ENCODE measurements at places on chromosomes 2 and 18.

DNA sequence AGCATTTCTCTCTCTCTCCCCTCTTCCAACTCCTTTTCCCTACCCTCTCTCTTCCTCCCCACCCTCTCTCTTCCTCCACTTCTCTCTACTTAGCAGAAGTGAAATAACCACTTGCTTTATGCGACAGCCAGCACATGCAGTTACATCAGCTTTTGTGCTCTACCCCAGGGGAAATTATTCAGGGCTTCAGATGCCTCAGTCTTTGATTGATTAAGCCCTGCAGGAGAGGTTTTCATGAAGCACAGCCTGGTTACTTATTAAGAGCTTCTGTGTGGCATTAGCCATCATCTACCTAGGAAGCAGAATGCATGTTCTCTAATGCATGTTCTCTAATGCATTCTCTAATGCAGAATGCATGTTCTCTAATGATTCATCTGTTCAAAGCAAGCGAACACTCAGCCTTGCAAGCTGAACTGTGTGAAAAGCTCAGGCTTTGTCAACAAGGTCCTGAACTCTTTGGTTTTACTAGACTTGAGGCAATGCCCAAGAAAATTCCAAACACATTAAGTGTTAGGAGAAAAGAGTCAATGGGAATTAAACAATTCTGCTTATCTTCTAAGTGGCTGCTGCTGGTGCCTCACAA lies 56.1 kb downstream of the LHCGR start:
- no peak for DNase-seq

- no peak for DNase-seq
These were observed 103.7 kb upstream of the PXDN start for GRCh38 chr2:1847846-1848598.

DNA sequence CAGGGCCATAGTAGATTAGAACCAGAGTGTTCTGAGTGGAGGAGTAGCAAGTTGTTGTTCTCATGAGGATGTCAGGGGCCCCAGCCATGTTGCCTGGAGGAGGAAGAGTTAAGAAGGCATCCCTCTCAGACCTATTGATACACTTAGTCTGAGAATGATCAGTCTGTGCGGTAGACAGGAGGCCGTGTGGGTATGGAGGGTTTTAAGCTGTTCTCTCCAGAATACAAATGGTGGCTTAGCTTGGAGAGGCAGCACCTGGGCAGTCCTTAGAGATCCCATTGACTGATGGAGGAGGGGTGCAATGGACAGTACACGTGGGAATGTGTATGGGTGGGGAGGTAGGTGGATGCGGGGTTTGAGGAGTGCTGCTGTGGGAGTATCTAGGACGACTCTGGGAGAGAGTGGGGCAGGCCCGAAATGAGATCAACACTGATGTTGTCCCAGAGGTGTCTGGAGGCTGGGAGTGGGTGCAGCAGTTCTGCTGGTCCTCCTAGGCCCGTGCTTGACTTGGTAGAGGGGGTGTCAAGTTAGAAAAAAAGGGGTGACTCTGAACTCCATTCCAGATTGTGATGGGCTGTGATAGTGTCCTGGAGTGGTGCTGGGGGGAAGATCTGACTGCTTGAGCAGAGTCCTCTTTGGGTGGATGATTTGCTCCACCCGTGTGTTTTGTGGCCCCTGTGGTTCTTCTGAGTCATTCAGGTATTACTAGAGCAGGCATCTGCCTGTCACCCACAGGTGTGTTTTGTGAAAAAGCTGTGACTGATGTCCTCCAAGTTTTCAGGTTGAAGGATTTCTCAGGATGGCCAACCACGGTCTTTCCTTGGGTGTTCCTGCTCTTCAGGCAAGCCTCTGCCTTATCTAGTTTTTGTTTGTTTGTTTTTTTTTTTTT lies 44.7 kb downstream of the C2orf42 start:
- DNase-seq, result no peak

DNA sequence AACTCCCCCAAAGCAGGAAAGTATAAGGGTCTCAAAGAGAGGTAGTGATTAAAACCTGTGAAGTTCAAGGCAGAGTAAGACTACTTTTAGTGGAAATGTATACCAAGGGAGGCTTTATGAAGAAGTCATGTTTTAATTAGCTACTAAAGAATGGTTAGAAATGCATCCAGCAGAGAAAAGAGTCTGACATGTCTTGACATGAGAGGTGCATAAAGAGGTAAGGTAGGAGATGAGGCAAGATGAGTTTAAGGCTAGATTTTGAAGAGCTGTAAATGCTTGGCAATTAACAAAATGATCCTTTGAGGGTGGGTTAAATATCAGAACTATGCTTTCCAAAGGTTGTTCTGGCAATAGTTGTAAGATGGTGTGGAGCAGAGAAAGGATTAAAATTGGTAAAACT lies 88.7 kb upstream of the WDSUB1 start:
- DNase-seq, result no peak

- DNase-seq, result no peak
These were observed 42.1 kb upstream of the GALR1 start for GRCh38 chr18:77207540-77207939.

DNA sequence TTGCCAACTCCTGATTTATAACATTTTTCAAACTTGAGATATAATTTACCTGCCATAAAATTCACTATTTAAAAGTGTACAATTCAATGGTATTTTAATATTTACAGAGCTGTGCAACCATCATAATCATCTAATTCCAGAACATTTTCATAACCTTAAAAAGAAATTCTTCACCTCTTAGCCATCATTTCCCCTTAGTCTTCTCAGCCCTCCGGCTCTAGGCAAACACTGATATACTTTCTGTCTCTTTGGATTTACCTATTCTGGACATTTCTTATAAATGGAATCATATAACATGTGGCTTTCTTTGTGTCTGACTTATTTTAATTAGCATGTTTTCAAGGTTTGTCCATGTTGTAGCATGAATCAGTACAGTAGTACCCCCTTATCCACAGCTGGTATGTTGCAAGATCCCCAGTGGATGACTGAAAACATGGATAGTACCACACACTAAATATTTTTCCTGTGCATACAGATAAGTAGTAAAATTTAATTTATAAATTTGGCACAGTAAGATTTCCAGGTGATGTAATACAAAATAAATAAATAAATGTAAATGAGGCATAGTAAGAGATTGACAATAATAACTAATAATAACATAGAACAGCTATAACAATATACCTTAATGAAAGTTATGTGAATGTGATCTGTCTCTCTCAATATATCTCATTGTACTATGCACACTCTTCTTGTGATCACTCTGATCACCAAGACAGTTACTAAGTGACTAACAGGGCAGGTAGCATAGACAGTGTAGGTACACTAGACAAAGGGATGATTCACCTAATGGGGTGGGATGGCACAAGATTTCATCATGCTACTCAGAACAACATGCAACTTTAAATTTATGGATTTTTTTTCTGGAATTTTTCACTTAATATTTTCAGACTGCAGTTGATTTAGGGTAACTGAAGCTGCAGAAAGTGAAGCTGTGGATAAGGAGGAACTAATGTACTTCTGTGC lies 73.1 kb downstream of the RAB3GAP1 start:
- DNase-seq, result no peak

DNA sequence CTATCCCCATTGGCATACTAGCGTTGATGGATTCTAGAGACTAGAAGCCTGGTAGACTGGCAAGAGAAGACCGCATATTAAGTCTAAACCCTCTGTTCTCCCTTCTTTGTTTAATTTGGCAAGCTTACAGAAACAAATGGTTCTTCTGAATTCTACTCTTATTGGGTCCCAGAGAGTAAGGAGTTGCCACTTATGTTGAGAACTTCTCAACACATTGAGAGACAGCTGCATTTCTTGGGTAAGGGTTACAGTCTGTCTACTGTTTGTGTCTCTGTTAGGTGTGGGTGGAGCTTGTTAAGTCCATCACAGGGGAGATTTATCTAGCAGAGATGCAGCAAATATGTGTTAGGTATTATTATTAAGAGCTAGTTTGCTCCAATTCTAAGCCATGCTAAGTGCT lies 435.8 kb upstream of the MEIS1 start:
- no peak for DNase-seq

DNA sequence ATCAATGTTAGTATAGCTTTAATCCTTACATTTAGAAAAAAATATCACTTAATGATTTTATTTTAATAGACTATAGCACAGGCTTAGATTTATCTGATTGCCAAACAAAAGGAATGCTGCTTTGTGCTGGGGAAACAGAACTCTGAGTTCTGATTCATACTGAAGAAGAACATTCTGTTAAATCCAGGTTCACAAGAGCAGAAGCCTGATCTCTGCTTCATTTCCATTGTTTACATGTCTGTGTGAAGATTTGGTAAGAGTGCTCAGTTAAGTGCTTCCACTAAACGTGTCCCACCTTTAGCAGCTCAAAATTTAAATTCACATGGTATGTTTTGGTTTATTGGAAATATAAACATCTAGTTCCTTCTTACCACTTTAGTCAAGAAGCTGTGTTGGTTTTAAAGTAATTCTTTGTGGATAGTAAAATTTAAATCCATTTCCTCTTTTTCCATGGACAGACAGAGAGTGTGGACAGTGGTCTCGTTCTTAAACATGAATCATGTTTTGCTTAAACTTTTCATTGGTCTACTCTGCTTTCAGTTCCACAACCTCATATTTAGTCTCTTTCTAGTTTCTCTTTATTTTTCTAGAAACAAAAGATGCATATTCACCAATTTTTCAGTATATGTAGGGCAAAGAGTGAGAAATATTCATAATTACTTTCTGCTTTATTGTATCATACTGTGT lies 59.1 kb downstream of the NYAP2 start:
- DNase-seq, result no peak

DNA sequence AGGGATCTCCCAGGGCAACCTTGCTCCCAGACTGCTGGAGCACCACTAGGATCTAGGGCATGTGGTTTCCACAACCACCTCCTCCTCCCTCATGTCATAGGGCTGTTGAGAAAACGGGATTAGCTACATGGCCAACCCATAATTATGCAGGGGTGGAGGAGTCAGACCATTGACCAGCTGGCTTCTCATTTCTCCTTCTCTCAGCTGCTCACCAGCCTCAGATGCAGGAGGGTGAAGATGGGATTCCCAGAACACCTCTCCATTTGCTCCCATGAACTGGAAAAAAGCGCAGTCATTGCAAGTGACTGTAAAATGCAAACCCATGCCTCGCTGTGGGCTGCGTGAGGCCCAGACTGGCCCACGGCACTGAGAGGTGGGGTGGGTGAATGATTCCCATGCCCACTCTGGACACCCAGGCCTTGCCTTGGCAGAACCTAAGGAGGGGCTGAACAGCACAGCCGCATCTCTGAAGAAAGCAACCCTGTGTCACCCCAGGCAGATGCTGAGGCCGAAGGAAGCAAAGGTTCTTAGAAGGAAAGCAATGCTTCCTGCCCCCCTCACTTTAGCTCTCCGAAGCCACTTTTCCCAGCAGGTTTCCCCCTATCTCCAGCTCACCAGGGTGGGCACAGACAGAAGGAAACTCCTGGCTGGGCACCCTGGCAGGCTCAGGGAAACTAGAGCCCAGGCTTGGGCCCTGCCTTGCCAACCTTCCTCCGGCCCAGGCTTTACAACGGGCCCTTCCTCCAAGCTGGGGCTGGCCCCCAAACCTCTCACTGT lies 69.6 kb upstream of the RTN4 start:
- DNase-seq, result no peak

All from left renal pelvis (tissue), 4 donors.